Stimulated activated CD4-positive, alpha-beta T cell treated with anti-CD3 and anti-CD28 coated beads, Interleukin-1b, Interleukin-23, amount 100 ng/mL, for 24 hours (primary cell): ENCODE measurements at places on chromosomes 6 and 20.

GRCh38 chr6:32406197-32406596 lies 784 bp downstream of the BTNL2 start:
- DNase-seq: no peak

DNA sequence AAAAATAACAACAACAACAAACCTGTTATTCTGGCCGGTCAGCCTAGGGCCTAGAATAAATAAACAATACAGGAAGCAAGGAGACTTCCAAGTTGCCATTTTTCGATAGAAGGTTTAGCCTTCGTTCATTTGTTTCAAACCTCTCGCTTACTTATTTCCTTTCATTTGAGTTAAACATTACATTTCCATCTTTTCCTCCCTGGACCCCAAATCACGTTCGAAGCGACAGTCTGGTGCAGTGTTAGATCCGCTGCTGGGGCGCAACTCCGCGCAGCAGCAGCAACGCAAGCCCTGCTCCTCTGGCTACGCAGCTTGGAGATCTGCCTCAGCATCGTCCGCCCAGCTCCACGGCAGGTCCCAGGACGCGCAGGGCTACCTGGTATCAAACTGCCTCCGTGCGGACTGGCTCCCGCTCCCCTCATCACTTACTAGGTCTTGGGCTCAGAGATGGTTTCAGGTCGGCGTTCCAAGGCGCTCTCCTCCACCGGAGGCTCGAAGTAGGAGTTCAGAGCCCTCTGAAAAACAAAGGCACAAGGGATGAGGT lies 530 bp downstream of the TDP2 start:
- no peak for DNase-seq

GRCh38 chr6:10847684-10848083 lies 9.3 kb upstream of the MAK start:
- no peak for DNase-seq

DNA sequence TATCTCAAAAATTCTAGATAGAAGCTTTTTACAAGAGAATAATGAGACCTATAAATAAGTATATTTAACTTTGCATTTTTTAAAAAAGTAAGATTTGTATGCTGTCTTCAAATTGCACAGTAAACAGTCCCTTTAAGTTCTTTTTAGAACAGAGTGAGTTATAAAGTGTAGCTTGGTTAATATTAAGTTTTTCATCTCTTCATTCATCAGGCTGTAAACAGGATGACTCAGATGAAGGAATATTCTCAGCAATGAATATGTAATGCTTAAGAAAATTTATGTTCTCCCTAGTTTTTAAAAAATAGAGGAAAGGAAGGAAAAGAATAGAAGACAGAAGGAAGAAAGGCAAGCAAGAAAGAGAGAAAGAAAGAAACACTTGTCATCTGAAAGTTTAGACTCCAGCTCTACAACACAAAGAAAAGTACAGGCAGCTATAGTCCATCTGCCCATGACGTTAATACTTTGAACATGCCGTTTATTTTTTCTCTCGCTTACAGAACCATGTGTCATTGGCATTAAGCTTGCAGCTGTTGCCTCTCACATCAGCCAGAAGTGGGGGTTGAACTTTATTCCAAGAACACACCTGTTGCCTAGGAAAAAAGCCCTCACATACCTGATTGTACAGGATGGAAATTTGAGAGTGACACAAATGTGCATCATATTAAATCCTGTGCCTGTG lies 36.1 kb downstream of the CAP2 start:
- DNase-seq: no peak

DNA sequence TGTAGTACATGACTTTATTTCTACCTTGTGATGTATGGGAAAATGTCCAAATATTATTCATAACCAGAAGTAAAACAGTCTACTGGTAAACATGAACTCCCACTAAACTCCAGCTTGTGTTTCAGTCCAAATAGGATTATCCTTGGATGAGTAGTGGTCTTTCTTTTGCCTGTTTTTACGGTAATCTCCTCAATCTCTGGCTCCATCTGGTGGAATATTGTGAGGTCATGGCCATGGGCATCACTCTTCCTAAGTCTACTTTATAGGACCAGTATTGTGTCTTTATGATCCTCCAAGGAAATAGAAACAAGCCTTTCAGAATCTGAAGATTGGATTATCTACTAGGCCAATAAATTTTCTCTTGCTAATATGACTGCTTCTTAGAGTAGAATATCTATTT lies 505.0 kb downstream of the BMP2 start:
- no peak for DNase-seq

DNA sequence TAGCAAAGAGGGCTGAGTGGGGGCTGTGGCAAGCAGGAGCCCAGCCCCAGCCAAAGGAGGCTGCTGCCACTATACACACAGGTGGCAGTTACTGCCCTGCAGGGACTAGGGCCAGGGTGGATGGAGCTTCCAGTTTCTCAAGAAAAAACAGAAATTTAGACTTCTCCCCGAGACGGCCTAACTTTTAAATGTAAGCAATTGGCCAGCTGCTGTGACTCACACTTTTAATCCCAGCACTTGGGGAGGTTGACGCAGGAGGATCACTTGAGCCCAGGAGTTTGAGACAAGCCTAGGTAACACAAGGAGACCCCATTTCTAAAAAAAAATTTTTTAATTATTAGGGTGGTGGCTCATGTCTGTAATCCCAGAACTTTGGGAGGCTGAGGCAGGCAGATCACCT lies 98.2 kb upstream of the NFATC2 start:
- no peak for DNase-seq
